SK-N-SH (cell line): ENCODE measurements at places on chromosomes 5 and 9.
A peak's percentile ranks its signal among the peaks of the same experiment; 100 is the strongest.

GRCh38 chr5:150487199-150488061, 20.5 kb upstream of the NDST1 start:
- peak; percentile 42 for DNase-seq
- H3K27ac ChIP-seq, result peak overlapping the region; percentile 70
- no peaks in the 10 kb centered on the region for H3K27me3 ChIP-seq
- peak overlapping the region; percentile 86 for H3K4me3 ChIP-seq
- peaks cover 61% of the 10 kb centered on the region for H3K4me1 ChIP-seq
- H3K36me3 ChIP-seq, result no peaks in the 10 kb centered on the region

DNA sequence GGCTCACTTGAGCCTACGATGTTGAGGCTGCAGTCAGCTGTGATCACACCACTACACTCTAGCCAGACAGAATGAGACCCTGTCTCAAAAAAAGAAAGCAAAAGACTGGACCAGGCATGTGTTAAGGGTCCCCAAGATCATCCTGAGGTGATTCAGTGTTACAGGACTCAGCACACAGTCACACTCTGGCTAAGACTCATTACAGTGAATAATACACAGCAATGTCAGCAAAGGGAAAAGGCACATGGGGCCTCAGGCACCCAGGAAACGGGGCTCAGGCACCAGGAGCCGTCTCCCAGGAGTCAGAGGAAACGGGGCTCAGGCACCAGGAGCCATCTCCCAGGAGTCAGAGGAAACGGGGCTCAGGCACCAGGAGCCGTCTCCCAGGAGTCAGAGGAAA, 39.2 kb upstream of the NRARP start:
- H3K4me1 ChIP-seq, result no peaks in the 10 kb centered on the region
- H3K27ac ChIP-seq, result no peak overlapping the region
- H3K4me3 ChIP-seq, result no peak overlapping the region
- H3K27me3 ChIP-seq, result no peaks in the 10 kb centered on the region

GRCh38 chr5:142324136-142324870, 518 bp downstream of the SPRY4 start:
- peak; percentile 60 for DNase-seq
- H3K27me3 ChIP-seq, result no peaks in the 10 kb centered on the region
- peaks cover 5% of the 10 kb centered on the region for H3K36me3 ChIP-seq
- H3K4me3 ChIP-seq, result peak overlapping the region; percentile 95
- H3K27ac ChIP-seq, result peak overlapping the region; percentile 98

DNA sequence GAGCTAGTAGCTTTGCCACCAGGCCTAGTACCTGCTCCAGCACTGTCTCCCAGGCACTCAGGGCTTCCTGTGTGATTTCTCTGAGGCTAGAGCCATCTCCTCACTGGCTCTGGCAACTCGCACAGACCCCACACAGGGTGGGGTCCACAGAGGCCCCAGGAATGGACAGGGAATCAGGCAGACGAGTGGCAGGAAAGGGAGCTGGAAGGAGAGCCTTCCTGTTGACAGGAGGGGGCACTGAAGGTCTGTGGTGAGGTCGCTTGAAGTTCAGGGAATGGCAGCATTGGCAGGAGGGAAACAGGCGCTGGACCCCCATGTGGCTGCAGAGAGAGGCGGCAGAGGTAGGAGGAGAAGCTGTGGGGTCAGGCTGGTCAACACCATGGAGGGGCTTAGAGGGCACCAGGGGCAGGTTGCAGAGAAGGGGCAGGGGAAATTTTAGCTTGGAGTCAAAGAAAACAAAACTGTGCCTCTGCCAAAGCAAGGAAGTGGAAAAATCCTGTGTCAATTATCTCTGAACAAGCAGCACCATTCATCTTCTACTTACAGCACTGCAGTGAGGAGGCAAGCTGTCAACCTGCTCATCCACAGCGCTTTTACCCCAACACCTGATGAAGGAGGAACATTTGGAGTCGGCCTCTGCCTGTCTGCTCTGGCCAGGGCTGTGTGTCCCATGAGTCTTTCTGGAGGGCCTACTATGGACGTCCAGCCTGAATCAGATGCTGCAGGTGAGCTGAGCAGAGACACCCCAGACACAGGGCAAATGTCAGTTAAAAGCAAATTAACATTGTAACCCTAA, 270.2 kb downstream of the FSTL4 start:
- no peaks in the 10 kb centered on the region for H3K36me3 ChIP-seq
- H3K27ac ChIP-seq, result no peak overlapping the region
- no peaks in the 10 kb centered on the region for H3K27me3 ChIP-seq
- no peaks in the 10 kb centered on the region for H3K4me1 ChIP-seq

DNA sequence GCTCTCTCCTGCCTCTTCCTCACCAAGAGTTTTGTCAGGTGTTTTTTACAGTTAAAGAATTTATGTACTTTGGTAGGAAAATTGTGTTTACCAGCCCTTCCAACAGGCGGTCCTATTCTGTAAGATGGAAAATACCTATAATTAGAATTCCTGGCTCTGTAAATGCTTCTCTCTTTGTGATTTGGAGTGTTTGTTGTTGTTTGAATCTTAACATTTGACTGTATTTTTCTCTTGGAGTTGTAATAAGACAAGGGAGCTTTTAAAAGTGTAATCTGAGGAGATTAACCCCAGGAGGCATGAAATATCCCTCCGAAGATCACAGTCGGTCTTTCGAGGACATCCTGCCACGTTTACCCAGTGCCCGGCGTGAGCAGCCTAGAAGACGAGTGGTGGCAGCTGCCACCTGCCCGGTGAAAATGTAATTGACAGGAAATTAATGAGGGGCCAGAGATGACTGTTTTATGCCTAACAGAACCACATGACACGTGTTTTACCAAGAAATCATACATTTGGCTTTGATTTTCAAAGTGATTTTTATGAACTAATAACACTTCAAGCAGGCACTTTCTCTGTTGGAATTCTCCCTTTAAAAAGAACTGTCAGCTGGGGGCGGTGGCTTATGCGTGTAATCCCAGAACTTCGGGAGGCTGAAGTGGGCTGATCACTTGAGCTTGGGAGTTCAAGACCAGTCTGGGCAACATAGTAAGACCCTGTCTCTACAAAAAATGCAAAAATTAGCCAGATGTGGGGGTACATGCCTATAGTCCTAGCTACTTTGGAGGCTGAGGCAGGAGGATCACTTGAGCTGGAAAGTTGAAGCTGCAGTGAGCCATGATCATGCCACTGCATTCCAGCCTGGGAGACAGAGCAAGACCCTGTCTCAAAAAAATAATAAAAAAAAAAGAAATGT, 20.0 kb downstream of the ANKRD33B start:
- no peak for DNase-seq
- no peaks in the 10 kb centered on the region for H3K4me1 ChIP-seq
- H3K27me3 ChIP-seq, result no peaks in the 10 kb centered on the region
- H3K36me3 ChIP-seq, result no peaks in the 10 kb centered on the region
- no peak overlapping the region for H3K27ac ChIP-seq

GRCh38 chr5:124234022-124234769, 512.2 kb downstream of the ZNF608 start:
- peaks cover 25% of the 10 kb centered on the region for H3K4me1 ChIP-seq
- H3K36me3 ChIP-seq, result no peaks in the 10 kb centered on the region
- no peak overlapping the region for H3K4me3 ChIP-seq
- H3K27ac ChIP-seq, result peak overlapping the region; percentile 55; the same call in 1 of the 2 replicates
- peak; percentile 45 for DNase-seq

- H3K4me1 ChIP-seq, result peaks cover 10% of the 10 kb centered on the region
- DNase-seq, result no peak
- no peak overlapping the region for H3K27ac ChIP-seq
Observed at GRCh38 chr5:142753116-142753631, 17.0 kb upstream of the ARHGAP26 start.

GRCh38 chr5:36505021-36505420, 101.4 kb upstream of the SLC1A3 start:
- no peaks in the 10 kb centered on the region for H3K36me3 ChIP-seq
- no peak overlapping the region for H3K4me3 ChIP-seq
- no peak overlapping the region for H3K27ac ChIP-seq
- H3K4me1 ChIP-seq, result no peaks in the 10 kb centered on the region; the same call in 1 of the 2 replicates
- peaks cover 15% of the 10 kb centered on the region; the same call in 1 of the 2 replicates for H3K27me3 ChIP-seq

- no peaks in the 10 kb centered on the region for H3K36me3 ChIP-seq
- DNase-seq, result no peak
- no peaks in the 10 kb centered on the region for H3K27me3 ChIP-seq
- H3K4me3 ChIP-seq, result no peak overlapping the region
- H3K27ac ChIP-seq, result no peak overlapping the region
- H3K4me1 ChIP-seq, result no peaks in the 10 kb centered on the region
Observed at GRCh38 chr5:51326844-51327243, 56.4 kb upstream of the ISL1 start.

DNA sequence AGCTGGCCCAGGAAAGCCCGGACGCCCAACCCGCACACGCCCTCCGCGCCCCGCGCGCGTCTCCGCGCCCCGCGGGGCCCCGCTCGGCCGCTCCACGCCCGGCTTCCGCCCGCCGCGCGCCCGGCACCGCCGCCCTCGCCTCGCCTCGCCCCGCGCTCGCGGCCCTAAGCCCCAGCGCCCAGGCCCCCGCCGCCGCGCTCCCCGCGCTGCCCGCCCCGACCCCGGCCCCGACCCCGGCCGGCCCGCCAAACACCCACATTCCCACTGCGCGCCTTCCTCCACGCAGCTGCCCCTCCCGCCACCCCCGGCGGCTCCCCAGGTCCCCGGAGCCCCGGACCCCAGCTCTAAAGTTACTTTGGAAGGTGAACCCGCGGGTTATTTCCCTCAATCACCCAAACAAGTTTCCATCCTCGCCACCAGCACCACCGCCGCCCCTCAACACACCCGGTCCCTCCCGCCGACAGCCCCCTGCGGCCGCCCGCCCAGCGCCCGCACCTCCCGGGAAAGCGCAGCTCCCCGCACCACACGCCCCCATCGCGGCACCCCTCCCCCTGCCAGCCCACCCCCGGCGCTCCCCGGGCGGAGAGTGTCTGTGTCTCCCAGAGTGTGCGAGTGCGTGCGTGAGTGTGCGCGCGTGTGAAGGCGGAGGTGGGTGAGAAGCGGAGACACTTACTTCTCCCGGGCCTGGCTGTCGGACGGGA, 439 bp downstream of the SSBP2 start:
- no peaks in the 10 kb centered on the region for H3K27me3 ChIP-seq
- 0 out of 2 replicates have a peak, but pooled peaks cover 7% of the 10 kb centered on the region for H3K4me1 ChIP-seq
- peak overlapping the region; percentile 67 for H3K27ac ChIP-seq
- peak; percentile 76 for DNase-seq

GRCh38 chr5:176886336-176887251, 12.6 kb downstream of the HK3 start:
- H3K27me3 ChIP-seq, result no peaks in the 10 kb centered on the region
- DNase-seq, result no peak
- H3K4me3 ChIP-seq, result no peak overlapping the region
- H3K36me3 ChIP-seq, result no peaks in the 10 kb centered on the region

- peak overlapping the region; percentile 90 for H3K27ac ChIP-seq
- peaks cover 2% of the 10 kb centered on the region for H3K4me1 ChIP-seq
Observed at GRCh38 chr5:109863752-109864151, 174.0 kb downstream of the MAN2A1 start.

- H3K36me3 ChIP-seq, result peaks cover 37% of the 10 kb centered on the region; the same call in 1 of the 2 replicates
- peak overlapping the region; percentile 91 for H3K27ac ChIP-seq
- no peak overlapping the region for H3K4me3 ChIP-seq
- DNase-seq, result peak; percentile 98
Observed at GRCh38 chr9:134707031-134707680, 65.6 kb downstream of the COL5A1 start.

GRCh38 chr5:143585970-143586369, 182.5 kb upstream of the NR3C1 start:
- no peaks in the 10 kb centered on the region for H3K36me3 ChIP-seq
- H3K4me3 ChIP-seq, result no peak overlapping the region
- no peak for DNase-seq
- no peak overlapping the region for H3K27ac ChIP-seq

- H3K27ac ChIP-seq, result no peak overlapping the region
- H3K27me3 ChIP-seq, result no peaks in the 10 kb centered on the region
- no peak overlapping the region for H3K4me3 ChIP-seq
- no peak for DNase-seq
Observed at GRCh38 chr5:159048298-159048697, 51.4 kb downstream of the EBF1 start.

GRCh38 chr5:22663134-22663533, 190.0 kb downstream of the CDH12 start:
- H3K4me1 ChIP-seq, result no peaks in the 10 kb centered on the region
- no peaks in the 10 kb centered on the region for H3K36me3 ChIP-seq
- DNase-seq, result no peak
- no peak overlapping the region for H3K4me3 ChIP-seq
- no peaks in the 10 kb centered on the region for H3K27me3 ChIP-seq
- H3K27ac ChIP-seq, result no peak overlapping the region

DNA sequence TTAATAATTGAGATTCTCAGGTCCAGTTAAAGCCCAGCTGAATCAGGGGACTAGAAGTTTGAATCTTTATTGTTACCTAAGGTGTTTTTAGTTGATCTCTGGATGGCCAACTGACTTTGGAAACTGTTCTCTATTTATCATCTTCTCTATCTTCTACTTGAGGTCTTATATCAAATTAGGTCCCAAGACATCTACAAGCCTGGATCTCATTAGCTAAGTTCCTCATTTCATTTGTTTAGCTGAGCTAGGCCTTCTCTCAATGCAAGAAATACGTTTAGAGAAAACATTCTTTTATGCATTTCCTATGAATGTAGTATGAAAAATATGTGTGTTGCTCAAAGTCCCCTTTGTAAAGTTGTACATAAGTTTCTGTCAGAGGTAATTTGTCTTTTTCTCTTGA, 196.6 kb downstream of the PTTG1 start:
- H3K36me3 ChIP-seq, result no peaks in the 10 kb centered on the region
- H3K4me1 ChIP-seq, result no peaks in the 10 kb centered on the region
- no peak overlapping the region for H3K27ac ChIP-seq
- no peaks in the 10 kb centered on the region for H3K27me3 ChIP-seq
- DNase-seq, result no peak

- no peaks in the 10 kb centered on the region for H3K36me3 ChIP-seq
- no peaks in the 10 kb centered on the region for H3K27me3 ChIP-seq
- H3K4me3 ChIP-seq, result peak overlapping the region; percentile 6; the same call in 1 of the 2 replicates
- no peak for DNase-seq
- H3K27ac ChIP-seq, result peak overlapping the region; percentile 63; the same call in 1 of the 2 replicates
- no peaks in the 10 kb centered on the region; the same call in none of the 2 replicates for H3K4me1 ChIP-seq
Observed at GRCh38 chr5:91189480-91190313, 193.4 kb downstream of the ARRDC3 start.

DNA sequence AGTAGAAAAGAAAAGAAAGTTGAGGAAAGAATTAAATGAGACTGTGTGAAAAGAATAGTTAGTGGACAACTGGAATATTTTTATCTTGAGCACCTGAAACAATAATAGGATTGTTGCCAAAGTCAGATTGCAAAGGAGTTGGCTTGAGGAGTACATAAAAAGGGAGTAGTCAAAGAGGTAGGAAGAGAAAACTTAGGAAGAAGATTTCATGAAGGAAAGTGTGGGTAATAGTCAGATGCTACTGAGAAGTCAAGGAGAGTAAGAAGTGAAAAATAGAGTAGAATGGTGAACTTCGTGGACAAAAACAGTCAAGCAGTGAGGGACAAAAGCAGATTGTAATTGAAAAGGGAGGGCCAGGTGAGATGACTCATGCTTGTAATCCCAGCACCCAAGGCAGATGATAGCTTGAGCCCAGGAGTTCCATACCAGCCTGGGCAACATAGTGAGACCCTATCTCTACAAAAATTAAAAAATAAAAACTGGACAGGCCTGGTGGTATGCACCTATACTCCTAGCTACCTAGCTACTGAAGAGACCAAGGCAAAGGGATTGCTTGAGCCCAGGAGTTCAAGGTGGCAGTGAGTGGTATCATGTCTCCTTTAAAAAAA, 178.9 kb downstream of the NIPBL start:
- no peak overlapping the region for H3K4me3 ChIP-seq
- H3K27ac ChIP-seq, result no peak overlapping the region
- H3K4me1 ChIP-seq, result no peaks in the 10 kb centered on the region
- H3K27me3 ChIP-seq, result no peaks in the 10 kb centered on the region
- no peak for DNase-seq
- H3K36me3 ChIP-seq, result peaks cover 59% of the 10 kb centered on the region
